Caki2 (cell line): ENCODE measurements at places on chromosomes 3 and 15. TPM values are rescaled to one million over a fixed set of nuclear protein-coding genes. Genes with fewer than 3 reads are reported as not detected.

- no peak for DNase-seq
These were observed 187.1 kb downstream of the UACA start for GRCh38 chr15:70576276-70576675.

GRCh38 chr3:171293142-171293782 is 166.9 kb downstream of the TNIK start:
- no peak for DNase-seq

The CFAP92 gene
- 1.2 TPM in 1 of 2 replicates, not detected in the other for total RNA-seq

DNA sequence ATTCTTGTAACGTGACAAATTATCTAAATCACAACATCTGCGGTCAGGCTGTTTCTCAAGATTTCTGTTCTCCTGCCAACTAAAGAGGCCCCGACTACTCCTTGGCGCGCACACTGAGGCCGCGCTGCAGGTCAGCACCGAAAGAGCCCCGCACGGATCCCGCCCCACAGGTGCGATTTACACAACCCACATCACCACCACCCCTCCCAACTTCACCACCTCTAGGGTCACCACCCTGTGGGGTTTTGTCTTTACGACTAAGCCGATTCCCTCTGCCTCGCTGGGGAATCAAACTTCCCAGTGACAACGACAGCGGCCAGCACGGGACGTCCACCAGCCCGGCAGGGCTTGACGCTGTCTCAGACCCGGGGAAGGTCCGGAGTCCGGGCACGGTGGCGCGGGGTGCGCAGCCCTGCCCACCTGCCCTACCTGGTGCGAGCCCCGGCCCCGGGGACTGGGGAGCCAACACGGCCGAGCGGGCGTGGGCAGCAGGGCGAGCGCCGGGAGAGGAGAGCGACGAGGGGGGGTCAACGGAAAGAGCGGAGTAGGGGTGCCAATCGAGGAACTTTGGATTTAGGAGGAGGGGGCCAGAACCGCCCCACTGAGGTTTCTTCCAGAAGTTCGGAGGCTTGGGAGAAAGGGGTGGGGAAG is 764 bp downstream of the UACA start:
- peak; percentile 55 for DNase-seq

DNA sequence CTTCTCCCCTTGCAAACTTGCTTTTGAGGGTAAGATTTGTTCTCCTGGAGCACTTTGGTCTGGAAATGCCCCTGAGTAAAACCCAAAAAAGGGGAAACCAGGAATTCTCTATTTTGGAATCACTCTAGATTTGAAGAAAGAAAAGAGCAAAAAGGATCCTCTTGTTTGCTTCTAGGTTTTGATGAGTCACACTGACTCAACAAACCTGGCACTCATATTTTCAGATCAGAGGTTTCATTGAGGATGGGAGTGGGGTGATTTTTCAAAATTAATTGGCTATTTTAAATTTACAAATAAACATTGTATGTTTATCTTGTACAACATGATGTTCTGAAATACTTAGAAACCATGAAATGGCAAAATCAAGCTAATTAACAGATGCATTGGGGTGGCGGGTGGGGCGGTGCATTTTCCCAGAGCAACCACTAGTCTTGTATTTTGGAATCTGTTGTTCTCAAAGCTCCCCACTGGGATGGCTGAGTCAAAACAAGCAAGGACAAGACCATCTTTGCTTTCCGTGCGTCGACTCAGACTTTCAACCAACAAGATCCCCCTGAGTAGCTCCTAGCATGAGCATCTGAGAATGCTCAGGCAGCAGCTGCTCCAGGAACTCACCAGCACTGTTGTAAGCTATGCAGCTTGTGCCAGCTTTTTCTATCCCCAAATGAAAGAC is 451.4 kb downstream of the WDR72 start:
- DNase-seq = no peak

The DAPK2 gene
- total RNA-seq = 3.5 and 6.0 TPM in 2 replicates

- DNase-seq = no peak
These were observed 536.7 kb downstream of the FOXP1 start for GRCh38 chr3:71046791-71047190.

The ZNF80 gene
- total RNA-seq = not detected in 2 replicates

DNA sequence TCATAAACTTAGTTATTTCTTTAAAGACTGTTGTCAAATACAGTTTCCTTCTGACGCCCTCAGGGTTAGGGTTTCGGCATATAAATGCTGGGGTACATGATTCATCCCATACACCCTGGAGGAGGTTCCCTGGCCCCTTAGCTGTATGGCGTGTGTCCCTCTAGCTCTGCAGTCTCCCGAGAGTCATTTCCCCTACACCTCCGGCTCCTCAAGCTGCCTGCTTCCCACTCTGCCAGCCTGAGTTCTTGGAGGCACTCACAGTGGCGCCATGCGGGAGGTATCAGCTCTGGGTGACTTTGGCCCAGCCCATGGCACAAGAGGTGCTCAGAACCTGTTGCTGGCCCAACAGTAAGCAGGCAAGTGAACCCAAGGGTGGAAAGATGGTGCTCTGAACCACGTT is 70.2 kb upstream of the TRPM1 start:
- no peak for DNase-seq

- no peak for DNase-seq
These were observed 156.2 kb downstream of the ZNF621 start for GRCh38 chr3:40680685-40681657.

The MYO5A gene
- 3.1 and 3.9 TPM in 2 replicates for total RNA-seq

- no peak for DNase-seq
These were observed 35.6 kb upstream of the PPP4R2 start for GRCh38 chr3:72960812-72961518.

DNA sequence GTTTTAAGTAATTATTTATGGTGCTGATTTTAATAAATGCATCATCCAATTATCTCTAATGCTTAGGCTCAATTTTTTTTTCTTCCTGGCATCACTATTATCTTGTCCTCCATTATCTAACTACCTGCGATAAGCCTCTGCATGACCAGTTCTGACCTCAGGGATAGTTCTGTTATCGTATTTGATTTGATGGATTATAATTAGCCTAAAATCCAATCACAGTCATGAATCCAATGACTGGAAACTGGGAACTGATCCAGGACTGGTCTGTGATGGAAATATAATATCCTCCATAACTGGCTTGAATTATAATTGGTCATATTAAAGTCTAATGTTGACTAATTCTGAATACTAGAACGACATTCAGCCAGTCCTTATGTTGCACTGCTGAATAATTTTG is 1.1 kb downstream of the MYH15 start:
- DNase-seq = no peak
